Mucosa of gallbladder (tissue), 1 donor: ENCODE measurements at places on chromosomes 12 and 14. TPM values are rescaled to one million over a fixed set of nuclear protein-coding genes. Genes with fewer than 3 reads are reported as not detected.

The LYZ gene
- total RNA-seq = 1,541 TPM

GRCh38 chr12:96323906-96324305 is 76.3 kb downstream of the CDK17 start:
- no peak for DNase-seq

DNA sequence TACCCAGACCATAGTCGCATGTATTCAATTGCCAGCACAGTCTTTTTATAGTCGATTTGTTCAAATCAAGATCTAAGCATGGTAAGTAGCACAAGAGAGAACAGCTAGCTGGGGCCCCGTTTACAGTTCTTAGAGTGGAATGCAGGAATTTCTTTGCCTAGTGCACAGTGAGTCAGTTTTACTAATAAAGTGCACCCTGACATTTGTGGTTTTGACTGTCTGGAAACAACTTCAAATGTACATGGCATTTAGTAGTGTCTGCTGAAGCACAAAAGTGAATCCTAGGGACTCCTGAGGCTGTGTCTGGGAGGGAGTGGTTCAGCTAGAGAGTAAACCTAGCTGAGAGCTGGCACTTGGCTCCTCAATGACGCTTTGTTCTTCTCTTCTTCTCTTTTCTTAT is 64.9 kb downstream of the TMX1 start:
- no peak for DNase-seq

DNA sequence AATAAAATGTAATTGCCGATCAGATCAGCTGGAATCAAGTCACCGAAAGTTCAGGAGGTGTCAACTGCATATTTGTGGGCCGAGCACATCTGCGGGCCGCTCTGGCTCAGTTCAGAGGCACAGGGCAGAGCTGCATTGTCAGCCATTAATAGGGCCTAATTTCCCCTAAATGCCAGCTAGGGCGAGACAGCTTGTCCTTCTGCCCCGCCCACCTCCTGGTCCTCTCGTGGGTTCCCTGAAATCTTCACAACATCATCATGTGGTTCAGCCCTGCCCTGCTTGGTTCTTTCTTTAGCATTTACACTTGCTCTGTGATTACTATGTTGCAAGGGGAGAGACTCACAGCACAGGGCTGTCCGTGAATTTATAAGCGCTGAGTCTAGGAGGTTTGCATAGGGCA is 148.9 kb downstream of the CHST11 start:
- peak; percentile 42 for DNase-seq

The TAS2R46 gene
- 0.46 TPM for total RNA-seq

- no peak for DNase-seq
These were observed 1.2 kb downstream of the NTN4 start for GRCh38 chr12:95789126-95790032.

The OR4E2 gene
- total RNA-seq = not detected

The ANO2 gene
- 2.5 TPM for total RNA-seq

The MIPOL1 gene
- 12.3 TPM for total RNA-seq

DNA sequence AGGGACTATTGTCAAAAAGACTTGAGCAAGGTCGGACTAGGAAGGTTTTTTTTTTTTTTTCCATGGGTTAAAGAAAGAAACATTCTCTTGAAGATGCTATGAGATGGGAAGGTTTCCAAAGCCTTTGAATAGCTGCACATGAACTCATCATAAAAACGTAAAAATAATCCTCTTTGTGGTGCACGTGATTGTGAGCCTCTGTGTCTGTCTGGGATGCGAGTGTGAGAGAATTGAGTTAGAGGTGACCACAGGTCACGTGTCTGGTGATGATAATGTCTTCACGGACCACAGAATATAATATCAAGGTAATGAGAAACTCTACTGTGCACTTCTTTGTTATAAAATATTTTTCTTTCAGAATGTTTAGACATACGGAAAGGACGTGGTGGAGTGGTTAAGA is 24.3 kb upstream of the ADGRD1 start:
- DNase-seq = no peak

The GALNT9 gene
- 0.12 TPM for total RNA-seq
